ENCODE measurements at places on chromosomes 7 and 10. TPM values are rescaled to one million over a fixed set of nuclear protein-coding genes. Genes with fewer than 3 reads are reported as not detected.

The THSD7A gene
- not detected for total RNA-seq

The CYP2C9 gene
- not detected for total RNA-seq

The STAG3 gene
- 25.0 TPM for total RNA-seq

The INMT gene
- total RNA-seq: not detected

The AOC1 gene
- total RNA-seq: not detected

The NYAP1 gene
- total RNA-seq: 0.37 TPM

- DNase-seq: no peak
These were observed 69.4 kb downstream of the FAM53B start for GRCh38 chr10:124674768-124675222.

DNA sequence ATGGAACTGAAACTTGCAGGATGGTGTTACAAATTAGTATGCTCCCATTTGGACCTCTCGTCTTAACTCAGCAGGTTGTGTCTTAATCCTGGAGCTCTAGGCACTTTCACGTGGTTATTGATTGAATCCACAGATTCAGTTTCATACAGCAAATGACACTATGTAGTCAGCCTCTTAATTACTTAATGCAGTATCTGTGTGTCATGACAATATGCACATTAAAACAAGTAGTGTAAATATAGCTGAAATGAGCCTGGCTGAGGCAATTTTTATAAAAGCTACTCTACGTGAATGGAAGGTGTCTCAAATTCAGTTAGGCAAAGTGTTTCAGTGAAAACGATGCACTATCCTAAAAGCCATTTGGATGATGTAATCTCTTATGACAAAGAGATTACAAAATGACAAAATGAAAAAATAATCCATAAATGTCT is 86.8 kb downstream of the CD36 start:
- no peak for DNase-seq

- no peak for DNase-seq
These were observed 27.6 kb upstream of the LAMB1 start for GRCh38 chr7:108030516-108030915.

DNA sequence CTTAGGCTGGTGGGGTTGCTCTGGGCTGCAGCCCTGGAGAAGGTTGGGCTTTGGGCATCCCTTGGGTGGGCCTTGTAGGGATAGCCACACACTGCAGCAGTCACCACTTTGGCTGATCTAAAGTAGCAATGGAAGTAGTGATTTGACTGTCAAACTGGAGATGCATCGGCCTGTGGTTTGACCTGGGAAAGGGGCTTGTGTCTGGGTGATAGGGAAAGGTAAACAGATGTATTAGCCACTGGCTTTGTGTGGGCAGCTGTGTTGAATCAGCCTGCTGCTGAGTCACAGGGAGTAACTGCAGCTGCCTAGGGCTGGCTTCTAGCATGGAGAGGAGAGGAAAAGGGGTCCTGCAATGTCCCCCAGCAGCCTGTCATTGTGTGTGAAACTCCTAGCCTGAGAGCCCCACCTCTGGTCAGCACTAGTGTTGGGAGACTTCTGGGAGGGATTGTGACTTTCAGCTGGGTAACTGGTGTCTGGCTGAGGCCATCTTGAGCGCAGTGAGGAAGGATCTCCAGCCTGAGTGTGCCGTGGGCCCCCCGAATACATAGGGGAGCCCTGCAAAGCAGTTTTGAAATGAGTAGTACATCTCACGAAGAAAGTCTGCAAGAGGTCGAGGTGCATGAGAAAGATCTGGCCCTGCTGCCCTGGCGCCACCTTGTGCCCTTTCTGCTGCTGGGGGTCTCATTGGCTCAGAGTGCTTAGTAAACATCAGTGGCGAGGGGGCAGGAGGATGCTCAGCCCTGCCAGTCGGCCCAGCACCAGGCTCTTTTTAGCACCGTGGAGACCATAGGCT is 117.3 kb downstream of the FANK1 start:
- no peak for DNase-seq

GRCh38 chr10:97715259-97715874 is 1.8 kb downstream of the MARVELD1 start:
- no peak for DNase-seq

GRCh38 chr10:63977329-63977923 is 456.2 kb downstream of the REEP3 start:
- DNase-seq: no peak

- DNase-seq: no peak
These were observed 100.3 kb downstream of the CTBP2 start for GRCh38 chr10:125060026-125060425.

DNA sequence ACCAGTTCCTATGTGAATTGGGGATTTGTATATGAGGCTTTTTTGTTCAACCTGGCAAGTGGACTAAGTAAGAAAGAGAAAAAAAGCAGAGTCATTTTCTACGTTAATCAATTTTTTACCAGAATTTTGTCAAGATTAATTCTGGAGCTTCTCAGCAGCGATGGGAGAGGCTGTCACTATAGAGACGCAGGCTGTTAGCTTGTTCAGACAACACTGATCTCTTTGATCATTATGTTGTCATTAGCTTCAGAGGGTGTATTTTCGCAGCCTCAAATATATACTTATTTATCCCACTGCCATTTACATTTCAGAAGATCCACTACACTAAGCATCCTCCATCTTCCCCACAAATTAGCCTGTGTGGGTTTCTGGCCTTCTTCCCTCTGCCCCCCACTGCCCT is 196.7 kb upstream of the PFKP start:
- no peak for DNase-seq

- DNase-seq: no peak
These were observed 15.4 kb downstream of the TFAM start for GRCh38 chr10:58400609-58401008.

GRCh38 chr7:148187471-148187870 is 403.1 kb upstream of the C7orf33 start:
- no peak for DNase-seq

DNA sequence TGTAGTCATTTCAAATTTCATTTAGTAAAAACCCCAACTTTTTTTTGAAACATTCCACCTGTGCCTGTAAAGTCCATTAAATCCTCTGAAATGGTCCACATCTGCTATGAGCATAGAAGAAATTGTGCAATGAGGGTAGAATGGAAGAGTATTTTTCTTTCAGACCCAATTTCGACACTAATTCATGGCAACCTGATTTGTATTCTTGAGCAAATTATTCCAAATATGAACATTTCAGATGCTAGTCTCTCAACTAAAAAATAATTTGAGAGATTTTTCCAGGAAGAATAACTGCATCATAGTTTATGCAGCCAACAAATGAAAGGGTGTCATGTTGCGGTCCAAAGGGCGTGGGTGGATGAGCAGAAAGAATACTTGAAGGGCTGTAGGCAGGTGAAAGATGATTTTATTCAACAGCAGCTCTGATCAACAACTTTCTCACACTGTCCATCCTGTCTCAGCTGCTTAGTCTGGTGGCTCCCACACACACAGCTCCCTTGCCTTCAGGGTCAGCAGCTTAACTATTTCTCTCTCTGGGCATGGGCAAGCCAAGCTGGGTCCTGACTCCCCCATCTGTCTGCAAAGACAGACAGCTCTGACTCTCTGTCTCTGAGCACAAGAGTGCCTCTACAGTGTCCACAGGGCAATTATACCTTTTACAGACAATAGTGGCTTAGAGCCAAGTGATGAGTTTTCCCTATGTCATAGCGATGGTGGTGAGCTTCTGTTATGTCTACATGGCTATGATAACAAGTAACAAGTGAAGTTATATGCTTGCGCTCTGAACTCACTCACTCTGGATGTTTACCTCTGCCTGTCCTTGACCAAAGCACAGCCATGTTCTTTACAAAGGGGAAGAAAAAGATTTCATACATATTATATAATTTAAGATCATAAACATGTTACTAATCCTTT is 11.5 kb downstream of the STEAP2 start:
- DNase-seq: no peak

DNA sequence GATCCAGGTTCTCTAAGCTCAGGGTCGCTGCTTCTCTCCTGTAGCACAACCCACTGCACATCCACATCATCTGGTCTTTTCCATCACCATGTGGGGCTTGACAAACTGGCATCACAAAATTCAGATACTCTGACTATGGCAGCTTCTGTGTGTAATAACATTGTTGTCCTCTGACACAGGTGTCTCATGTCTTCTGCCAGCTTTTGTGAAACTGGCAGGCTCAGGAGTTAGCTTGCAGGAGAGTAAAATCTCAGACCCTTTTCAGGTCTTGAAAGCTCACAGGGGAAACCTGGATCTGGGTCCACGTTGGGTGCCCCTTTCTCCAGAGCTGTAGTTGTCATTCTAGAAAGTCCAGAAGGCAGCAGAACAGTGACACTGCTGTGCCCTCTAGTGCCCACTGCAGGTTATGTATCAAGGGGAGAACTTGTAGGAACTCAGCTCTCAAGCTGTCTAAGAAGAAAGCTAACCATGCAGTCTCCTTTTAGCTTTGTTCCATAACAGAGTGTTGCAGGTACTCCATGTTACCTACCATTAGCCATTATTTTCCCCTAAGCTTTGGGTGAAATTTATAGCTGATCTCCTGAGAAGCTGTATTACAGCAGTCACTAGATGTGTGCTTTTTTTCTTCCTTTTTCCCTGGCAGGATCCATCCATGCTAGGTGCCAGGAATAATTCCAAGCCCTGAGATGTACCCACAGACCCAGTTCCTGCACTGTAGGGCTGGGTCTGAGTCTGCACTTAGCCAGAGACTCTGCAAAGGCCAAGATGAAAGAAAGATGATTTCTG is 102.7 kb downstream of the ZNF248 start:
- no peak for DNase-seq

DNA sequence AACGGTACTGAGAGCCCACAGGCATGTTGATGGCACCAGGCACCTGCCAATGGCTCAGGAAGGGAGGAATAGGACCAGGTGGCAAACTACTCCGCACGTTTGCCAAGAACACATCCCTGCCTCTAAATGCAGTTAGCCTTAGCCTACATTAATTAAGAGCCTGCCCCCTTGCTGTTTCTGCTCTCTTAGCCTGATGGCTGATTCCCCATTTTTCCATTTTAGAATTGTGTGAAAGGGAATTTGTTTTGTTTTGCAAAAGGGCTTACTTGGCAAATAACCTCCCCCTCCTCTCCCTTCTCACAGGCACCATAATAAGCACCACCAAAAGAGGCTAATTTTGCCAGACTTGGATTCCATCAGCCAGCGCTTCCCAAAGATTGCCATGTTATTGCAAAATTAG is 1203.2 kb downstream of the SORCS3 start:
- no peak for DNase-seq

- no peak for DNase-seq
These were observed 3.7 kb upstream of the IFIT1B start for GRCh38 chr10:89373916-89374711.

DNA sequence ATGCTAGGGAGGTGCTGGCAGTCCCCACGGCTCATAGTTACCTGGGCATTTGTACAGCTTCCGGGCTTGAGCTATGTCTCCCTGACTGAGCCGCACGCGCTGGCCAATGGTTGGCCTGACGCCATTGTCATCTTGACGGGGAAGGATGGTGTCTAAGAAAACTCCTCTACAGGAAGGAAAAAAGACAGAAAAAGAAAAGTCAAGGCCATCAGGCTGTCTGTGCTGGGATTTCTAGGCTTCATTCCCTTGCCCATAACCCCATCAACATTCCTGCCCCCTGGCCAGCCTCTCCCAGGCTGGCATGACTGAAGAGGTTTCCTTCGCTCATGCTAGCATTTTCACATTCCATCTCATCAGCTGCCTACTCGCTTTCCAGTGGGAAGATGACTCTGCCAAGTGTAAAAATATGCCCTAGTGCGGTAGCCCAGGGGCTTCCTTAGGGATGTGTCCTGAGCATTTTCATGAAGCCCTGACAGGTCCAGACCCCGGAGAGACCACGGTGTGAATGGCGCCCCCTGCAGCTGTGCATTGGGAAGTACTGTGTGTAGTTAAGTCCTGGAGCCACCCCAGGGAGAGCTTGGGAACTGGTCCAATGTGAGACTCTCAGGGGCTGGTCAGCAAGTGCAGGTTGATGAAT is 54.5 kb upstream of the OPALIN start:
- no peak for DNase-seq

GRCh38 chr7:150323682-150324372 is 482 bp upstream of the ACTR3C start:
- DNase-seq: no peak

GRCh38 chr10:76550806-76551205 is 1086.8 kb downstream of the KCNMA1 start:
- DNase-seq: no peak

All from activated T-helper 1 cell treated with anti-CD3 and anti-CD28 coated beads, Interleukin-12 subunit alpha, Interleukin-12 subunit beta, Interleukin-2, Interleukin-4 antibody, amounts not matched to agents 30 ng/mL and 10 ng/mL and 1 ng/mL, durations not matched to agents 14 hours and 24 hours and 36 hours (primary cell).